Tibial nerve (tissue), 4 donors: ENCODE measurements at places on chromosomes 11 and 22. TPM values are rescaled to one million over a fixed set of nuclear protein-coding genes. Genes with fewer than 3 reads are reported as not detected.

ZNF74 gene
- 10.5 TPM for total RNA-seq

- no peak for DNase-seq
Observed at GRCh38 chr22:34849965-34850364, 216.0 kb upstream of the ISX start.

OR51B5 gene
- total RNA-seq, result not detected

GRCh38 chr22:49449811-49450446 is 377.7 kb downstream of the BRD1 start:
- DNase-seq, result no peak

DNA sequence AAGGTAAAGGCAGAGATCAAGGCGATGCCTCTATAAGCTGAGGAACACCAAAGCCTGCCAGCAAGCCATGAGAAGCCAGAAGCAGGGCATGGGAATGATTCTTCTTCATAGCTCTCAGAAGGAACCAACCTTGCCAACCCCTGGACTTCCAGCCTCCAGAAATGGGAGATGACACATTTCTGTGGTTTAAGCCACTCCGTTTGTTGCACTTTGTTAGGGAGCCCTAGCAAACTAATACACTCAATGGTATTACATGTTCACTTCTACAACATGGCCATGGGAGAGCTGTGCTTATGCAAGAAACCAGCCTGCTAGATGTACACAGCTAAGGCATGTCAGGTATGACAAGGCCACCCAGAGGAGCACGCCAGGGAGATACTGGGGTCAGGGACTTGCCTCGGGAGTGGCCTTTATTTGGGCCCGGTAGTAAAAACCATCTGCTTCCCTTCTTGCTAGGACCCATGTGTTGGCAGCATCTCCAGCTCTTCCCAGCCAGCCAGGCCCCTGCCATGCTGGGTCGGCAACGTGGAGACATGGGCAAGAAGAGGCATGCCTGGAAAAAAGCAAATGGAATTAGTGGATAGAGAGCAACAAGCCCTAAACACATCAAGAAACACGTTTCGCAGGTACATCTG is 3.6 kb downstream of the C11orf16 start:
- no peak for DNase-seq

- DNase-seq, result no peak
Observed at GRCh38 chr11:58923300-58923788, 15.9 kb upstream of the GLYATL1 start.

GRCh38 chr11:85779956-85780640 is 30.8 kb downstream of the SYTL2 start:
- DNase-seq, result no peak

THY1 gene
- 12.9 TPM for total RNA-seq

- DNase-seq, result no peak
Observed at GRCh38 chr22:48226026-48227013, 1463.9 kb downstream of the TBC1D22A start.
